Activated CD4-positive, CD25-positive, alpha-beta regulatory T cell treated with anti-CD3 and anti-CD28 coated beads, Interleukin-2, amount 50 U/mL, for 16 hours (primary cell): ENCODE measurements at places on chromosomes 16 and 17.

GRCh38 chr17:70181866-70182265 lies 12.5 kb downstream of the KCNJ2 start:
- no peak for DNase-seq

DNA sequence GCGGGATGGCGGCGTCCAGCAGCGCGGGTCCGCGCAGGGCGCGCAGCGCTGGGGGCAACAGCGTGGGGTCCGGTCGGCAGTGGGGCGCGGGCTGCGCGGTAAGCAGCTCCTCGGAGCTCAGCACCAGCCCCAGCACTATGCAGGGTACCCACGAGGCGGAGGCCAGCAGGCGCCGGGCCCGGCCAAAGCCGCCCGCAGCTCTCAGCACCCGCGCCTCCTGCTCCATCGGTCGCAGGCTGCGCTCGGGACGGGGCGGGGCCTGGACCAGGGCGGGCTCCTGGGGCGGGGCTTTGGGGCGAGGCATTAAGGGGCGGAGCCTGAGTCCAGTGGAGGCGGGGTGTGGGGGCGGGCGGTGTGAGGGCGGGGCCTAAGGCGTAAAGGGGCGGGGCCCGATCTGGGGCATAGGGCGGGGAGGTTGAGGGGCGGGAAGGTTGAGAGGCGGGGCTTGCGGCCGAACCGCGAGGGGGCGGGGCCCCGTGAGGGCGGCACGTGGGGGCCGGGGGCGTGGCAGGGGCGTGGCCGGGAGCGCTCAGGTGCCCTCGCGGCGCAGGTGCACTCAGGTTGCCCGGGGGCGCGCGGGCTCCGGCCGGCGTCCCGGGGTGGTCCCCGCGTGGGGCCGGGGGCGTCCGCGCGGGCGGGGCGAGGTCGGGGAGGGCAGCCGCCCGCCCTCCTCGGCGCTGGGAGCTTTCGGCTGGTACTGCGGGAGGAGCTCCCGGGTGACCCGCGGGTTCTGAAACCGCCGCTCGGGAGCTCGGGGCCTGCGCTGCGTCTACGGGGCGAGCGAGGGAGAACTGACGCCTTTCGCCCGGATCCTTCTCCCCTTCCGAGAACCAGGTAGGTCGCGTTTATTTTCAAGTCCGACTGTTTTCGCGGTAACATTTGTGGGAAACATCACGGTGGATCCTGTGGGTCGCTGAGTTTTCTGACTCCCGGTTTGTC lies 1.4 kb upstream of the SLC22A31 start:
- DNase-seq = peak; percentile 56

- DNase-seq = no peak
Measured at GRCh38 chr17:72618001-72618509, 474.4 kb downstream of the SLC39A11 start.

DNA sequence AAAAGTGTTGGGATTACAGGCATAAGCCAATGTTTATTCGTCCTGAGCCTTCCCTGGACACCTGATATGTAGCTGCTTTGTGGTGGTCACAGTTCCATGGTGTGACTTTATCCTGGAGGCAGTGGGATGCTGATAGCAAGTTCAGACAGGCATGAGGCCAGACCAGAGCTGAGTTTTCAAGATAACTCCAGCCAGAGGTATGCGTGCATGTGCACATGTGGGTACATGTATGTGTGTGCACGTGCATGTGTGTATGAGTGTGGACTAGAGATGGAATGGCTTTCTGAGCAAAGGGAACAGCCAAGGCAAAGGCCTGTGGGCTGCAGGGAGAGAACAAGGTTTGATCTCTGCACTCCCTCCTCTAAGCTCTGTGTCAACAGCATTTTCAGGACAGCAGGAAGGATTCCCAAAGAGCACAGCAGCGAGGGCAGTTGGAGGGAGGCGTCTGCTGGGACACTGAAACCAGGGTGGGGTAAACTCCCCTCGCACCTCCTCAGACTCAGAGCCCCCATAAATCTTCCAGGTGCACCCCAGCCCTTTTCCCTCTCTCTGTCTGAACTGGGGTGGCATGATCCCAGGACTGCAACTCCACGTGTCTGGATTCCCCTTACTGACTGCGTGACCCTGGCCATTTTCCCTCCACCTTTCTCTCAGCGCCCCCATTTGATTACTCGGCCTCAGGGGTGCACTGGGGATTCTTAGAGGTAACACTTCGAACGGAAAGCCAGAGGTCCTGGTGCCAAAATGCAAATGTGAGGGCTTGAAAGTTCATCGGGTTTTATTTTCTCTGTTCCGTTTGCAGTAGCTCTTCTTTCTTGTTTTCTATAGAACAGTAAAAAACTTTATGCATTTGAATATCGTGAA lies 15.3 kb downstream of the NLRC5 start:
- no peak for DNase-seq

GRCh38 chr16:10658943-10659342 lies 35.8 kb downstream of the TEKT5 start:
- no peak for DNase-seq

GRCh38 chr17:75684249-75684648 lies 17.1 kb downstream of the SAP30BP start:
- DNase-seq = no peak

- DNase-seq = no peak
Measured at GRCh38 chr17:82228278-82228841, 482 bp upstream of the SLC16A3 start.

DNA sequence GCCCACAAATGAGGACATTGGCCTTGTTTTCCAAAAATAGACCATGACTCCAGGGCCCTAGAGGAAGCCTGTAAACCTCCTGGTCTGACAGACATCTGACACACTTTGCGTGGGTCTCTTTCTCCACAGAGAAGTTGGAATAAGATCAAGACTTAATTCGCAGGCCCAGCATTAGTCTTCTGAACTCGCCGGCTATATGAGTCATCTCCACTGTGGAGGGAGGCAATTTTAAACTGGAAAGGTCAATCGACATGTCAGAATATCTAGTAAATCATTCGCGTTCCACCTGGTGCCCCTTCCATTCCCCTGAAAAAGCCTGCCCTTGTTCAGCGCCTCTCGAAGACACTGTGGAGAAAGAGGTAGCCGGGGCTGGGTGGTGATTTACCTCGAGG lies 140.1 kb downstream of the CLEC16A start:
- DNase-seq = no peak

DNA sequence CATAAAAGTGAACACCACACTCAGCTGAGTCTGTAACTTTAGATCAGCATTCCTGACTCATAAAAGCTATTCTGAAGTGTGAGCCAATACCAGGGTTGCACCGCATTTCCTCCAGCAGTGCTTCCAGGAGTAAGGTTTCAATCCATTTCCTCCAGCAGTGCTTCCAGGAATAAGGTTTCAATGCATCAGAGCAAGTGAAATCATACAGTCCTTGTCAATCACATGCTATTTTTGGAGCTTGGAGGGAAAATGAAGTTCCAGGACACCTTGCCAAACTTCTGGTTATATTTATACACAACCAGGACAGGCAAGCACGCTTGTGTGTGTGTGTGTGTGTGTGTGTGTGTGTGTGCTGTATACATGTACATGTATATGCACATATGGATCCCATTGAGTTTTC lies 327.6 kb downstream of the GRIN2A start:
- no peak for DNase-seq

DNA sequence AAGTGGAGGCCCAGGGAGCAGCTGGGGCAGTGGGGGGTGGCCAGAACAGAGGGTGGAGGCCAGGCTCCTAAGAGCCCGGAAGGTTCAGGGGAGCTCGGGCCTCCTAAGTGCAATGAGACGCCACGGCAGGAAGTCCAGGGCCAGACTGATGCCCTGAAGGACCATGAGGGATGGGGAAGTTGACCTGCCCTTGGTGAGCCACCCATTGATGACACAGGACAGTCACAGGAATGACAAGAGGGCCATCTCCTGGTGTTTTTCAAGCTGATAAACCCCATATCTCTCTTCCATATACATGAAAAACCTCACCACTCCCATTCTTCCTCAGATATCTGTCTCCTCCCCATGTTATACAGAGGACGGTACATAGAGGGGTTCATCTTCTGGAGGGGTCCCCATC lies 5.8 kb upstream of the MRPL58 start:
- DNase-seq = no peak

DNA sequence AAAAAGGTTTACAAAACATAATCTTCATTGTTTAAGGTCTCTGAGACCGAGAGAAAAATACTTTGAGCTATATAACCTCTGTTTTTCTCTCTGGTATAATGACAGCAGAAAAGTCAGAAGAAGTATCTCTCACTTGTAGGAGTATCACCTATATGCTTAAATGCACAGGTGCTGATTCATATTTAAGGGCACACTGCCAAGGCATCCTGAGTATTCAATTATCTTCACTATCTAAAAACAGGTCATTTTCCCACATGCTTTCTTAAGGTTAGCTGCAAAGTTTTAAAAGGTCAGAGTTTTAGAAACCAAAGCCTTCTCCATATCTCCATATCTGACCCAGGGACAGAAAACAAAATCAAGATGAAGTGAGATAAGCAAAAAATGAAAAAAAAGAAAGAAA lies 99.3 kb upstream of the C17orf78 start:
- no peak for DNase-seq

- DNase-seq = no peak
Measured at GRCh38 chr17:74610108-74610507, 13.4 kb downstream of the CD300E start.

DNA sequence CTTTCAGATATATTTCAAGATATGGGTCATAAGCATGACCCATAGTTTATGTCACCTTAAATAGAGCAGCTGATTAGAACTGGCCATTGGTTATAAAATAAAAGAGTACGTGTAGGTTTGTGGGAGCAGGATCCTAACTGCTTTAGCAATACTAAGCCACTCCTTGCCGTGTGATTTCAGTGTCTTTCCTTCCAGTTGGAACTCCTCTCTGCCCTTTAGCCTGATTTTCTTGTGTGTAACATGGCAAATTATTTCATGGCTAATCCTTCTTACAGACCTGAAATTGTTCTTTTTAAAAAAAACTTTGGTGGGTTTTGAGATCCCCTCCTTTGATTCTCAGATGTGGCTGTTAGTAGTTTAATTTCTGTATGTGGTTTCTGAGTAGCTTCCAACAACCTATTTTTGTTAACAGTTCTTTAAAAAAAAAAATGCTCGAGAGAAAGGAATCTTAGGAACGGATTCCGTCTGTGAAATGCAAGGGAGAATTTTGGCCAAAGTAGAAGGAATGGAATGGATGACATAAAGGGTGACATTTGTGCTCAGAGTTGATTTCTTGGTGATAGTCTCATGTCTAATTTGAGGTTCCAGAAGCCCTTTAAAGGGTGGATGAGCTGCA lies 39.9 kb downstream of the DHRS7B start:
- DNase-seq = no peak

DNA sequence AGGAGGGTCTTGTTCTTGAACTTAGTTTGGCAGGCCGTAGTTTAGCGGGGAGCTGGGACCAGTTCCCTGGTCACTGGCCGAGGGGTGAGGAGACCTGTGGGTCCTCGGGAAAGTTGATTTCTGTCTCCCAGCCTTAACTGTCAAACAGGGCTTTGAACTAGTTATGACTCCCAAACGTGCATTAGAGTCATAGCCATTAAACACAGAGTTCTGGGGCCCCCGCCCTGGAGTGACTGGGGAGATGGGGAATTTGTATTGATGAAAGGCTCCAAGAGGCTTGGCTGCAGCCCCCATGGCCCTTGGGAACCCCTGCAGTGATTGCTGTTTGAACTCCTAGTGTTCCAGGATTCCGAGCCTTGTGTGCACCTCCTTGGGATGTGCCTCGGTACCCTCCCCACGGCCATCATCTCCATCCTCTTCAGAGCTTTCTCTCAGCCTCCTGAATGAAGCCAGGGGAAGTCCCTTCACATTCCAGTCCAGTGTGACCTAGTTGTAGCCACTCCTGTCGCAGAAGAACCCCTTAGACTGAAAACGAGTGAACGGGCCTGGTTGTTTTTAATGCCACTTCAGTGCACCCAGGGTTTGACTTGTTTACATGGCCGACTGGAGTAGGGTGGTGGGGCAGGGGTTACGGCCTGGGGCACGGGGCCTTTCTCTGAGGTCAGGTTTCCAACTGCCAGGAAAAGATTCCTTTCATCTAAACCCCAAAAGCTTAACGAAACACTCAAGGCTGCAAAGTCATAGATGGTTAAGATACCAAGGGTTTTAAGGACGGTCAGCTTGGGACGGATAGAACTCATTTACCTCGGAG lies 1.4 kb downstream of the MPRIP start:
- no peak for DNase-seq

- DNase-seq = no peak
Measured at GRCh38 chr17:18371455-18371854, 6.1 kb upstream of the EVPLL start.

DNA sequence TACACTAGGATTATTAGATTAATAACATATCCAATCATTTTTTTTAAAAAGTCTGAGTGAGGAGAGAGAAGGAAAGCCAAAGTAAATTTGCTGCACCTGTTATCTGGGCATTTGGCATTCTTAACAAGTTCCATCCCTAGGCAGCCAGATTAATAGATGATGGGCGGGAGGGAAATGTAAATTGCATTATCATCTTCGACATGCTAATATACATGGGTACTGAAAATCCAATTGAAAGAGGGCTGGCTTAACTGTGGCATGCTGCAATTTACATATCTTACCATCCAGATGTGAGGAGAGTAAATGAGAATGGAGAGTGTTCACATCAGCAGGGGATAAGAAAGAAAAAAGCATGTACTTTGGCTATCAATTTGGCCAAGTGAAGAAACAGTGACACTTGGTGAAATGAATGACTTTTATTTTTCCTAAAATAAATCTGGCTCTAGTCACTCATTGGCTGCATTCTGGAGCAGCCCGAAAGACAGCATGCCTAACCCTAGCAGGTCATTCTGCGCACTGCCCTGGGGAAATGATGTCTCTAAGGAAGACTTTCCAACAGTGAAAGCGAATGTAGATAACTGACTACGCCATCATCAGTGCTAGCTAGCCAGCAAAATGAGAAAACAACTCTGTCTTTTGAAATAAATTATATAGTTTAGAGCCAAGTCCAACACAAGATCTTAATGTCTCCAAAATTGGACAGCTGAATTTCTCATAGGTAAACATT lies 57.9 kb downstream of the HYDIN start:
- DNase-seq = no peak

- DNase-seq = no peak
Measured at GRCh38 chr16:51359141-51359955, 208.3 kb upstream of the SALL1 start.

DNA sequence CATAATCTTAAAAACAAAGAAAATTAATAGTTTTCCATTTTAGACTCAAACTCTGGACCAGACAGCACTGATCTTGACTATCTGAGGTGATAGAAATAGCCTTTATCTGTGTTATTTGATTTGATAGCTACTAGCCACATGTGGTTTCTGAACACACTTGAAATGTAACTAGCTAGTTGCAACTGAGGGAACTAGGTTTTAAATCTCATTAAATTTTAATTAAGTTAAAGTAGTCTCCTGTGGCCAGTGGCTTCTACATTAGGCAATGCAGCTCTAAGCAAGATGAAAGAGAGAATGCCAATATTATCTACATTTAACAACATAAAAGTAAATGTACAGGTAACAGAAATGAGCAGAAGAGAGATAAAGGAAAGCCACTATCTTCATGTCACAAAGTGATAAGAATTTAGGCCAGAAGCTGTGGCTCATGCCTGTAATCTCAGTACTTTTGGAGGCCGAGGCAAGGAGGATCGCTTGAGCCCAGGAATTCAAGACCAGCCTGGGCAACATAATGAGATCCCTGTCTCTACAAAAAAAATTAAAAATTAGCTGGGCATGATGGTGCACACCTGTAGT lies 11.2 kb upstream of the SPN start:
- no peak for DNase-seq

- no peak for DNase-seq
Measured at GRCh38 chr16:82651921-82652601, 25.3 kb downstream of the CDH13 start.
